ENCODE measurements at places on chromosomes 1 and 21. TPM values are rescaled to one million over a fixed set of nuclear protein-coding genes. Genes with fewer than 3 reads are reported as not detected.

OPTC gene
- not detected for total RNA-seq

MTF2 gene
- total RNA-seq, result 23.5 TPM

OR2L2 gene
- 0.39 TPM for total RNA-seq

FMO5 gene
- 13.7 TPM for total RNA-seq

OLIG2 gene
- total RNA-seq, result not detected

FAM229A gene
- total RNA-seq, result 4.1 TPM

BTBD8 gene
- total RNA-seq, result 10.7 TPM

ERG gene
- total RNA-seq, result 9.0 TPM

AADACL4 gene
- total RNA-seq, result 0.06 TPM

TNFAIP8L2 gene
- 4.9 TPM for total RNA-seq

TMCC2 gene
- 7.4 TPM for total RNA-seq

CASQ2 gene
- total RNA-seq, result 0.33 TPM

ANGPTL7 gene
- 2.9 TPM for total RNA-seq

SEMA6C gene
- 6.8 TPM for total RNA-seq

TNFRSF25 gene
- total RNA-seq, result 6.3 TPM

GPR25 gene
- not detected for total RNA-seq

PIGK gene
- total RNA-seq, result 22.6 TPM

FCMR gene
- 2.4 TPM for total RNA-seq

PCBP3 gene
- total RNA-seq, result 10.9 TPM

- no peak for DNase-seq
- H3K27ac ChIP-seq, result no peak overlapping the region
- H3K4me1 ChIP-seq, result peaks cover 4% of the 10 kb centered on the region
- no peaks in the 10 kb centered on the region for H3K27me3 ChIP-seq
- no peak overlapping the region for H3K4me3 ChIP-seq
Observed at GRCh38 chr1:30748699-30749401, 8.7 kb downstream of the LAPTM5 start.

- no peak for DNase-seq
- peaks cover 11% of the 10 kb centered on the region for H3K27me3 ChIP-seq
- peaks cover 15% of the 10 kb centered on the region for H3K4me1 ChIP-seq
- no peak overlapping the region for H3K4me3 ChIP-seq
Observed at GRCh38 chr1:47507881-47508701, 70.2 kb downstream of the FOXD2 start.

DNA sequence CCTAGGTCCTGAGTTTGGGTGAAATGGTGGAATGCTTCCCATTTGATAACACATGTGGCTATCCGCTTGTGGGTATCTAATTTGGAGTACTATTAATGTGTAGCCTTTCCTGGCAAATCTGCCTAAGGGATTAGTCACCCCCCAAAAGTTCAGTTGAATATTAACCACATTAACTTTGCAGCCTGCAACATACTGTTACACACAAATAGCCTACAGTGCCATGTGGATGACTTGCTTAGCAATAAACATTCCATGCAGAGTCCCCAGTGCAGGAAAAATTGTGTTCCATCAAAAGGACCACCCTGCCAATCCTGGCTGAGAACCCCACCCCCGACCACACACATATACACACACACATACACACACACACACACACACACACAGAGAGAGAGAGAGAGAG is 303.3 kb upstream of the ESRRG start:
- no peak overlapping the region for H3K4me3 ChIP-seq
- H3K4me1 ChIP-seq, result peaks cover 12% of the 10 kb centered on the region
- H3K27me3 ChIP-seq, result no peaks in the 10 kb centered on the region
- no peak overlapping the region for H3K27ac ChIP-seq
- no peak for DNase-seq
- H3K36me3 ChIP-seq, result no peaks in the 10 kb centered on the region

- H3K27me3 ChIP-seq, result no peaks in the 10 kb centered on the region
- H3K27ac ChIP-seq, result peak overlapping the region; percentile 97
- peak; percentile 58 for DNase-seq
- H3K4me1 ChIP-seq, result peaks cover 48% of the 10 kb centered on the region
- H3K4me3 ChIP-seq, result peak overlapping the region; percentile 80
- no peaks in the 10 kb centered on the region for H3K36me3 ChIP-seq
Observed at GRCh38 chr1:52552236-52552504, 722 bp downstream of the TUT4 start.

- no peaks in the 10 kb centered on the region for H3K4me1 ChIP-seq
- DNase-seq, result no peak
- H3K4me3 ChIP-seq, result no peak overlapping the region
- H3K27me3 ChIP-seq, result no peaks in the 10 kb centered on the region
Observed at GRCh38 chr1:5978452-5978851, 13.8 kb downstream of the NPHP4 start.

- no peaks in the 10 kb centered on the region for H3K36me3 ChIP-seq
- H3K27ac ChIP-seq, result peak overlapping the region; percentile 98
- H3K4me1 ChIP-seq, result peaks cover 5% of the 10 kb centered on the region
- DNase-seq, result peak; percentile 50
- H3K27me3 ChIP-seq, result no peaks in the 10 kb centered on the region
Observed at GRCh38 chr1:182392050-182393028, 749 bp upstream of the GLUL start.

DNA sequence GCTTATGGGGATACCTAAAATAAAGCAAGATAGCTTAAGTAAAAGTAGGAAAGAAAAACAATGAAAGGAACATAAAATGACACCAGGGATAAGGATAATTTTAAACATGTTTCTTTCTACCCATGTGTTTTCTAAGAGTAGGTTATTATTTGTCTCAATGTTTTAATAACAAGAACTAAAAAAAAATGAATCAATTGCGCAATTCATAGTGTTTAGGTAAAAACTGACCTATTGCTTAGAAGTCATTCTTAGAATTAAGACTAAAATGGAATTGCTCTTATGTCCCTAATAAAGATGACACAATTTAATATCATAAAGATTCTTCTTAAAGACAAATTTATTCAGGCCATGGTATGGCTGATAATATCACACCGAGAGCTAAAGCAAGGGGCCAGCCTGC is 58.0 kb upstream of the COL24A1 start:
- no peak overlapping the region for H3K27ac ChIP-seq
- no peak for DNase-seq
- H3K4me1 ChIP-seq, result no peaks in the 10 kb centered on the region
- H3K27me3 ChIP-seq, result no peaks in the 10 kb centered on the region

DNA sequence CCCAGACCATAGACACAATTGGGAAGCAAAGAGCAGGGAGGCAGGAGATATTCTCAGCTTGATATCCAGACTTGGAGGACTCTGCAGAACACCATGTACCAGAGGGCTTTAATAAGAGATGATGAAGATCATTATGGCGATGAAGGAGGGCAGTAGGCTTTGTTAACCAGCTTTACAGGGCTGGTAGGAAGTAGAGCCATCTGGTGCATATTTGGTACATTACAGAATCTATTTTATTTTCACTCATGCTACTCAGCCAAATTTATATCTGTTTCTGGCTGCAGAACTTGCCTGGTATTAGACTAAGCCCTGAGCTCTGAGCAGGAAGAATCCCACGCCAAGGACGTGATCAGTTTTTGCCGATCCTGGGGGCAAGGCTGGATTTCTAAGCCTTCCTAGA is 61.8 kb upstream of the SYT6 start:
- DNase-seq, result no peak
- no peaks in the 10 kb centered on the region for H3K36me3 ChIP-seq
- no peaks in the 10 kb centered on the region for H3K27me3 ChIP-seq
- no peak overlapping the region for H3K27ac ChIP-seq
- no peaks in the 10 kb centered on the region for H3K4me1 ChIP-seq
- H3K4me3 ChIP-seq, result no peak overlapping the region

DNA sequence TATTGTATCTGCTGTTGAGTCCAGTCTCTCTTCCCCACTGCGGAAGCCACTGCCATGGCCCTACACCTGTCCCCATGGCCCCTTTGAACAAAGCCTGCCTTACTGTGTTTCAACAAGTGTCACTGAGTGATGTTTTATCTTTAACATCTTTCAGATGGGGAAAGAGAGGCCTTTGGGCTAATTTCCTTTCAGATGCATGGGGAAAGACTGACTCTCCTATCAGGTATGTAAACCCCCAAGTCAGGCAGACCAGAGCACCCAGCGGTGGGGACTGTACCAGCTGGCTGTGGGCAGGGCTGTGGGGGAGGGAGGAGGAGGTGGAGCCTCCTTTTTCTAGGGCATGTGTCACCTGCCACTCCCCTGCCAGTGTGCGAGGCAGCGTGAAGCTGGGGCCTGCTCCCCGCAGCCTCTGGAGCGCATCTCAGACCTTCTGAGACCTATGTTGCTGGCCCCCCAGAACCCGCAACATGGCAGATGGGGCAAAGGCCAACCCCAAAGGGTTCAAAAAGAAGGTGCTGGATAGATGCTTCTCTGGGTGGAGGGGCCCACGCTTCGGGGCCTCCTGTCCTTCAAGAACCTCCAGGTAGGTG is at the start of gene PLA2G2F:
PLA2G2F (plus strand) TSS at position 363 of the 590 bp plus-strand sequence; CDS start at position 468, 105 bp downstream.
- no peaks in the 10 kb centered on the region for H3K4me1 ChIP-seq
- no peak within 1 kb of the TSS for H3K27ac ChIP-seq
- H3K4me3 ChIP-seq, result no peak within 1 kb of the TSS

- no peaks in the 10 kb centered on the region for H3K36me3 ChIP-seq
- DNase-seq, result no peak
- no peak overlapping the region for H3K4me3 ChIP-seq
- H3K27ac ChIP-seq, result no peak overlapping the region
- peaks cover 21% of the 10 kb centered on the region for H3K27me3 ChIP-seq
Observed at GRCh38 chr1:160399544-160400222, 681 bp upstream of the VANGL2 start.

DNA sequence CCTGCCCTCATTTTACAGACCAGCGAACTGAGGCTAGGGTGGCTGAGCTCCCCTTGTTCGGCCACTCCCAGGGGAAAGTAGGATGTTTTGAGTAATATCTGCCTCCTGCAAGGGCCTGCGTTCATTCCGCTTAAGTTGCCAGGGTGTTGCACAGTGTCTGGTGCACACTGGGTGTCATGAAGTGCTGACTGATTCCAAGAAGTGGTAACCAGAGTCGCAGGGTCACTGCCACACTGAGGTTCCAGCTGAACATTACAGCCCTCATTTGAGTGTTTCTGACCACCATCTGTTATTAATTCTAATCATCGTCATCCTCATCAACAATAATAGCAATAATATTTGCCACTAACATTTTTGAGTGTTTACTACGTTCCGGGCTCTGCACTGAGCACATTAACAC is 250.6 kb downstream of the KAZN start:
- H3K36me3 ChIP-seq, result no peaks in the 10 kb centered on the region
- no peak for DNase-seq
- no peaks in the 10 kb centered on the region for H3K27me3 ChIP-seq
- H3K4me3 ChIP-seq, result no peak overlapping the region

- no peaks in the 10 kb centered on the region for H3K4me1 ChIP-seq
- H3K4me3 ChIP-seq, result no peak overlapping the region
- H3K27me3 ChIP-seq, result no peaks in the 10 kb centered on the region
- no peak for DNase-seq
- no peak overlapping the region for H3K27ac ChIP-seq
Observed at GRCh38 chr21:32418146-32418545, 5.6 kb downstream of the EVA1C start.

- H3K4me3 ChIP-seq, result no peak overlapping the region
- peaks cover 2% of the 10 kb centered on the region for H3K36me3 ChIP-seq
- no peaks in the 10 kb centered on the region for H3K4me1 ChIP-seq
- no peak for DNase-seq
- no peaks in the 10 kb centered on the region for H3K27me3 ChIP-seq
- H3K27ac ChIP-seq, result no peak overlapping the region
Observed at GRCh38 chr1:22104094-22104493, 38.8 kb downstream of the WNT4 start.

GRCh38 chr1:68558321-68559026 is 61.6 kb upstream of the DEPDC1 start:
- no peak overlapping the region for H3K27ac ChIP-seq
- H3K4me1 ChIP-seq, result no peaks in the 10 kb centered on the region
- H3K4me3 ChIP-seq, result no peak overlapping the region
- DNase-seq, result no peak
- no peaks in the 10 kb centered on the region for H3K27me3 ChIP-seq

- no peak for DNase-seq
- H3K4me3 ChIP-seq, result no peak overlapping the region
Observed at GRCh38 chr1:217311766-217312165, 319.1 kb downstream of the GPATCH2 start.

- no peaks in the 10 kb centered on the region for H3K4me1 ChIP-seq
- DNase-seq, result no peak
- H3K4me3 ChIP-seq, result no peak overlapping the region
- H3K27me3 ChIP-seq, result no peaks in the 10 kb centered on the region
Observed at GRCh38 chr1:60791226-60791625, 291.1 kb upstream of the NFIA start.

DNA sequence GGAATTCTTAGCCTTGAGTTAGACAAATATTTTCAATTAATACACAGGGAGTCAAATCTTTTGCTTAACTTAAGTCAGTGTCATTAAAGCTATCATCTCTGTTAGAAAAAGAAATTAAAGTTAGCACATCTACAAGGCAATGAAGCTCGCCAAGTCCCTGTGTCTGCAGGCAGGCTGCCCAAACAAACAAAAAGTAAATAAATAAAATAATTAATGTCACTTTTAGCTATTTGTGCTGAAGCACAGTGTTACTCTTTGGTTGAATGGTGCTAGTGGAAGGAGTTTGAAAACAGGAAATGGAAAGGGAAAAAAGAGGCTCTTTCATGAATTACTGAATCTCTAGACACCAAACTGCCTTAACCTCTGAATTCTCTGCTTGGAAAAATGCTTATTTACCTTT is 37.1 kb upstream of the COL11A1 start:
- DNase-seq, result no peak
- no peak overlapping the region for H3K27ac ChIP-seq
- H3K4me1 ChIP-seq, result no peaks in the 10 kb centered on the region
- H3K36me3 ChIP-seq, result no peaks in the 10 kb centered on the region
- no peak overlapping the region for H3K4me3 ChIP-seq

DNA sequence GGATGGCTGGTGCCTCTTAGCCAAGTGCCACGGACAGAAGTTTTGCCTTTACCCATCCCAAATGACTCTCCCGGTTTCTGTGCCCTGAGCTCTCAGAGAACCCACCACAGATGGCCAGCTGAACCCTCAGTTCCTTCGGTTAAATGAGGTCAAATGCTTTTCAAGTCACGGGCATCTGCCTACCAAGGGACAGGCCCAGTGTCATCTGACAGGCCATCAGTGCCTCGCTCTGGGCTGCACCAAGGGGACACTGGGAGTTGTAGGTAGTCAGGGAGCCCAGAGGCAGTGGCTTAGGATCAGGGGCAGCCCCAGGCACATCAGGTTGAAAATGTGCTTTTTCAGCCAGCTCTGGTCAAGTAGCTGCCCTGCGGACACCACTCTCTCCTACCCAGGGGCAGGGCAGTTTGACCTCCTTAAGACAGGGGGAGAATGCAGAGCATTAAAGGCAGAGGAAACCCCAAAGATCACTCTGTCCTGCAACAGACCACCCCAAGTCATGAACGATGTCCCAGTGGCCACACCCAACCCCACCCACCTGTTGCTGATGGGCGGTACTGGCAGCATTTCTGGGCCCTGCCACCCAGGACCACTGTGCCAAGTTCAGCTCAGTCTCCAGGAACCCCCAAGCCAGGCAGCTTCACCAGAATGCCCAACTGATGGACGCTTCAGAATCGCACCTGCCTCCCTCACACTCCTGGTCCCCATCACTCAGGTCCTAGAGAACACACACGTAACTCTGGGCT is 60.7 kb downstream of the CASZ1 start:
- no peak overlapping the region for H3K27ac ChIP-seq
- H3K36me3 ChIP-seq, result no peaks in the 10 kb centered on the region
- no peak overlapping the region for H3K4me3 ChIP-seq
- peak; percentile 78 for DNase-seq
